AG09319 (cell line): ENCODE measurements at places on chromosomes 4 and X.

DNA sequence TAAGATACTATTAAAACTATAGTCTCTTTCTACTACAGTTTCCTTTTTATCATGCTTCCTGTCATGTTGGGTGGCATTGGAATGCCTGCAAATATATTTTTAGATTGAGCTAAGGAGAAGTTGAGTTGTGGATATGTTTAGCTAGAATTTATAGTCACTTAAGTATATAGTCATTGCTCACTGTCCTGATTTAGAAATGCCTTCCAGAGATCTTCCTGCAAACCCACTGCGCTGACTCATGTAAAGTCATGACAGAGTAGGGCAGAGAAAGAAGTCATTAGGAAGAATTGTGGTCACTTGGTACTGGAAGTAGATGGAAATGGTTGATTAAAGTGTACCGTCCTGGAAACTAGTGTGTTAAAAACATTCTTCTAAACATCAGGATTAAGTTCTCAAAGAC, 490.3 kb upstream of the PABPC4L start:
- no peak for DNase-seq

DNA sequence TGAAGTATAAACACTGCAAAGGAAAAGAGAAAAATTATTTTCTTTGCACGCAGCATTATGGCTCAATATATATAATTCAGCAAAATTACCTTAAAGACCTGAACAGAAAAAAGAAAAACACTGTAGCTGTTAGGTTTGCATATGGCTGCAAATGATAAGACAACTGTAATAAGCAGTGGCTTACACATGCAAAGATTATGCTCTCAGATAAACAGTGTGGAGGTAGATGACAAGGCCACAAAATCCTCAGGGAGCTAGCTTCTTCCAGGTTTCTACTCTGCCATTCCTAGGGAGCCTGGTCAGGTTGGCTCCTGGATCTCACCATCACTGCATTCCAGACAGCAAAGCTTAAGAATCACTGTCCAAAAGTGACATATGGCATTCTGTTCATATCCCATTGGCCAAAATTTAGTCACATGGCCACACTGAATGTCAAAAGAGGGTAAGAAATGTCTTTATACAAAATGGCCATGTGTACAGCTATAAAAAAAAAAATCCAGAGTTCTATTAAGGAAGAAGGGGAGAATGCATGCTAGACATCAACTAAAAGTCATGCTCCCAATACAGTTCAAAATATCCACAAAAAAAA, 195.2 kb upstream of the SLC7A11 start:
- DNase-seq: no peak

- DNase-seq: no peak
These were observed 973 bp downstream of the STK32B start for GRCh38 chr4:5052204-5052702.

- no peak for DNase-seq
These were observed 249.2 kb upstream of the RPS6KA3 start for GRCh38 chrX:20515841-20516461.

- no peak for DNase-seq
These were observed 21.8 kb upstream of the FTHL17 start for GRCh38 chrX:31093639-31093975.

DNA sequence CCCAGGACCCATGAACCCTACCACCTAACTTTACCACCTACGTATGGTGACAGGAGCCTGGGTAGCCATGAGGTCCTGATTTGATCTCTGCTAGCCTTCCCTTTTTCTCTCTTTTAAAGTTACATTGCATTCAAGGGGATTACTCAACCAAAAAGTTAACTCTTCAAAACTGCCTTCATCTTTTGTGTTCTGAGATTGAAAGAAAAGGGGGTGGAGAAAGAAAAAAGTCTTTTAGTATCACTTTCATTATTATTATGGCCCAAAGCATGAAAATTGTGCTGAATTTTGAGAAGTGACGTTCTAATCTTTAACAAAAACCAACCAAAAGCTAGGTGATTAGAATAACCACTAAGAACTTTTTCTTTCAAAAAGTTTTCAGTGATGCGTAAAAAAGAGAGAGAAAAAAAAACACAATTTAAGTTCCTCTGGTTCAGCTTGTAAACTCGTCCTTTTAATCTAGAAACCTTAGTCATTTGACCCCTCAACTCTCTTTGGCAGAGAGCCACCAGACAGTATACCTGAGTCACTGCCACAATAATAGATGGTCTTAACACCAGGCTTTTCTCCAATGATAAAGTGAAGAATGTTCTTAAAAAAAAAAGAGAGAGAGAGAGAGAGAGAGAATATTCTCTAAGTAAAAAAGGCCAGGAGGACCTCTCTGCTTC, 347.4 kb upstream of the FGF13 start:
- no peak for DNase-seq

DNA sequence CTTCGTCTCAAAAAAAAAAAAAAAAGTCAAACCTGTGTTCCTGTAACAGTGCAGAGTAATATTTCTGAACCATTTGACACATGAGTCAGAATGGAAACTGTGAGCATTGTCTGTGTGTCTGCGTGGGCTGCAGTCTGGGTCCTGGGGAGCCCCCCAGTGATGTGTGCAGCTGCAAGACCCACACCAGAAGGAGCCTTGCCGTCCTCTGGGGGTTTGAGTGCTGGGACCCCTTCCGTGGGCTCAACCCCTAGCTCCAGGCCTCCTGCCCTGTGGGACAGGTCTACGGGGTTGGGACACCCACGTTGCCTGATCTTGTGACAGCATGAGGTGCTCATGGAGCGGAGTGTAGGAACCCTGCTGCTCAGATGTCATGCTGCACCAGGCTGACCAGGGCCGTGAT, 43.7 kb downstream of the DDX3X start:
- no peak for DNase-seq

DNA sequence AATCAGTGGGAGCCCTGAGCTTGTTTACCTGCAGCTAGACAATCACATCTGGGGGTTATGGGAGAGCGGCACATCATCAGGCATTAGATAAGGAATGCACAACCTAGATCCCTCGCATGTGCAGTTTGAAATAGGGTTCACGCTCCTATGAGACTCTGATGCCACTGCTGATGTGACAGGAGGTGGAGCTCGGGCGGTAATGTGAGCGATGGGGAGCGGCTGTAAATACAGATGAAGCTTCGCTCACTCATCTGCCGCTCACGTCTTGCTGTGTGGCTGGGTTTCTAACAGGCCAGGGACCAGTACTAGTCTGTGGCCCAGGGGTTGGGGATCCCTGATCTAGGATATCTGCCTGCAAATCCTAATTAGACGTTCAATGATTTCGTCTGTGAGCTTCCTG, 90.3 kb downstream of the CRMP1 start:
- no peak for DNase-seq

GRCh38 chr4:96354036-96354712, 514.3 kb downstream of the PDHA2 start:
- DNase-seq: no peak

GRCh38 chr4:13917015-13917414, 289.5 kb upstream of the BOD1L1 start:
- DNase-seq: no peak
